CD4-positive, CD25-positive, alpha-beta regulatory T cell (primary cell): ENCODE measurements at places on chromosomes 1 and 21. TPM values are rescaled to one million over a fixed set of nuclear protein-coding genes. Genes with fewer than 3 reads are reported as not detected.

The SPATA21 gene
- not detected for total RNA-seq

The PADI4 gene
- total RNA-seq = 1.5 TPM

The TCP10L gene
- total RNA-seq = 0.37 TPM

The S100A6 gene
- total RNA-seq = 304 TPM

The OXCT2 gene
- total RNA-seq = not detected

The SYPL2 gene
- not detected for total RNA-seq

The RGSL1 gene
- total RNA-seq = not detected

The NES gene
- total RNA-seq = 0.10 TPM

The MEGF6 gene
- total RNA-seq = 123 TPM

The ICOSLG gene
- total RNA-seq = 22.6 TPM

The APCS gene
- total RNA-seq = not detected

The MFSD2A gene
- total RNA-seq = 3.7 TPM

The SYT6 gene
- 0.17 TPM for total RNA-seq

The HJV gene
- total RNA-seq = not detected

The TMEM167B gene
- total RNA-seq = 69.7 TPM

The DPYD gene
- total RNA-seq = 87.3 TPM

The CFHR3 gene
- not detected for total RNA-seq

The FAM163A gene
- not detected for total RNA-seq
